ENCODE measurements at places on chromosomes 11 and 22.

GRCh38 chr11:29153078-29153477, 863.8 kb downstream of the KCNA4 start:
- no peak for DNase-seq

DNA sequence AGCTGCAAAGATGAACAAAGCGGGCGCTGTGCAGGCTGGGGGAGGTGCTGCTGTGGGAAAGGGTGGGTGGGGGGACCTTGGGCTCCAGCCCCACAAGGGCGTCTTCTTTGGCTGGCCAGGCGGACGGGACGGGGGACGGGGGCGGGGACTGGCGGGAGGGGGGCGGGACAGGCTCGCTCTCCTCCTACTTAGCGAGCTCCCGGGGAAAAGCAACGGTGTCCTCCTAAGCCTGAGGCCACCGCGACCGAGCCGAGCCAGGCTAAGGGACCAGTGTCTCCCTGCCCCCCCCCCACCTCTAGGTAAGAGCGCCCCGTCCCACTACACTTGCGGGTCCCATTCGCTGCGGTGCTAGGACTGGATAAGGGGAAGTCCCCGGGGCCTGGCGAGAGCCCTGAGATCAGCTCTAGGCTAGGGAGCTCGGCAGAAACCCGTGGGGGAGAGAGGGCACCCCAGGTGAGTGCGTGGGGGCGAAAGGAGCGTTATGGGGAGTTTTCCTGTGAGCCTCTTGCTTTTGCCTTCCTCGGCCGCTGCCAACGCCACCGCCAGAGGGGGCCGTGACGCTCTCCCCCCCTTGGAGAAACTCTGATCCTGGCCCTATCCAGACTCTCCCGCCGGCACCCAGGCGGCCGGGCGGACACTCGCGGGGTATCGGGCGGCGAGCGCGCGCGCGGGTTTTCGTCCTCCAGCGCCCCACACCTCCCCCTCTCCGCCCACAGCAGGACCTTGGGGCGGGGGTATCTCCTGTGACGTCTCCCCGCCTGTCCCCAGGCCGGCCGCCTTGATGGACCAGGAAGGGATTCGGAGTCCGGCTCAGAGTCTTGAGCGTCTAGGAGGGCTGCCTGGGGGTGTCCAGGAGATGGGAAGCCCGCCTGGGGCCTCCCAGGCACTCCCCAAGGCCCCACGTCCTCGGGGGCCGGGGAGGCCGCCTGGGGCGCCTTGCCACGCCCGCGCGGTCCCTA, at the start of gene PHLDB1:
Gene PHLDB1, plus strand, starts transcription at position 215 of the 959 bp plus-strand sequence. CDS start 6,222 bp downstream, outside the sequence.
- DNase-seq, result peak; percentile 24

DNA sequence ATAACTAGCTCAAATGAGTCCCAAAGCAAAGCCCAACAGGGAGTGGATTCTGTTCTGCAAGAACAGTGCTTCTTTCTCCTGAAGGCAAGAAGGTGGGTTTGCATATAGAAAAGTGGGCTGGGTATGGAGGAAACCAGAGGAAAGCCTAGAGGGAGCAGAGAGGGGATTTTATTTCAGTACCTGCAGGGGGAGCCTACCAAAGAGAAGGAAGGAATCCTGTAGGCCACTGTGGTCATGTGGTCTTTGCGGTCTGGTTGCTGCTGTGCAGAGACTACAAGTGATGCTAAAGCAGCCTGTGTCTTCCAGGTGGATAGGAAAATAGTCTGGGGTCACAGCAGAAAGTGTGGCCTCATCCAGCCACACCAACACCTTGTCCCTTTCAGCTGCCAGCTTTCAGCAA, 33.2 kb upstream of the ZBTB16 start:
- no peak for DNase-seq

DNA sequence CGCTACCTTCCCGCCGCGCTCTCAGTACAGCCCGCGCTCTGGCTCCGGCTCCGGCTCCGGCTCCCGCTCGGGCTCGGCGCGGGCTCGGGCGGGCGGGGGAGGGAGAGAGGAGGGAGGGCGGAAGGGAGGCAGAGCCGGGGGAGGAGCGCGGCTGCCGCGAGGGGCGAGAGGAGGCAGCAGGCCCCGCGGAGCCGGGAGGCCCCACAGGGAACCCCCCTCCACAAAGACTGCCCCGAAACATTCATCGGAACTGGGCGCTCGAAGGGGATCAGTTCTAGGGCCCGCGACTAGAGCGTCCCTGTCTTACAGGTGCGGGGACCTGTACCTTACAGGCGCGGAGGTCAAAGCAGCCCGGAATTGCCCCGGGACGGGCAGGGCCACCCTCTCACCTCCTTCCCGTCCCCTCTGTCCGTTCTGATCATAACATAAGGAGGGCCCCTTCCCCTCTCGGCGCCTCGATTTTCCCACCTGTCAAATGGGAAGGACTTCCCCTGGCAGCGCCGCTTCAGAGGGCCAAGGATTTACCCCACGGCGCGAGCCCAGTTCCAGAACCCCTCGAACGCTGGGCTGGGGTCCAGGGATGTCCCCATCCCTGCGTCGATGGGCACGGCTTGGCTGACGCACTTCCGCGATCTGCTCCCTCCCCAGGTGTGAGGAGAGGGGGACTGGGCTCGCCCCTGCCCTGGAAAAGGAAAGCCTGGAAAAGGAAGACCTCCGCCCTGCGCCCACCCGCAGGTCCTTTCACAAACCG, at the start of gene SHISA8:
Gene SHISA8, minus strand, starts transcription at position 40 of the 751 bp plus-strand sequence. CDS start 407 bp downstream, outside the sequence.
- DNase-seq, result no peak

- no peak for DNase-seq
Observed at GRCh38 chr11:75762885-75763284, 5.7 kb upstream of the DGAT2 start.

GRCh38 chr11:19774817-19775580, 62.4 kb downstream of the NAV2 start:
- no peak for DNase-seq

Data from T1000 (cell line).